AG04450 (cell line): ENCODE measurements at places on chromosomes 16 and 17. TPM values are rescaled to one million over a fixed set of nuclear protein-coding genes. Genes with fewer than 3 reads are reported as not detected.
A peak's percentile ranks its signal among the peaks of the same experiment; 100 is the strongest.

GRCh38 chr17:78885956-78886355 is 17.0 kb downstream of the CEP295NL start:
- no peak for DNase-seq

DNA sequence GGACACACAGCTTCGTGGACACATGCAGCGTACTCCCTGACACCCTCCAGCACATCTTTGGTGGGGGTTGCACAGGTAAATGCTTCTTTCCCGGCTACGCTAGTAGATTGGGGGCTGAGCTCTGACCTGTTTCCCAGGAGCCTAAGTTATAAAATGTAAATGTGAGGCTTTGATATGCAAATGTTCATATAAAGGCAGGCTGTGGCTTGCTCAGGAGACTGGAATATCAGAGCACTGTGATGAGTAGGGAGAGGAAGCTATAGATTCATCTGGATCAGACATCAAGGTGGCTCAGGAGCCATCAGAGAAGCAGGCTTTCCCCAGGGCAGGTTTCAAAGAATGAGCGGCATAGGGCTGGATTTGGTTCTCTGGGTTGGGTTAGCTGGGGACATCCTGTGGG is 3.4 kb upstream of the ETV4 start:
- DNase-seq = no peak

DNA sequence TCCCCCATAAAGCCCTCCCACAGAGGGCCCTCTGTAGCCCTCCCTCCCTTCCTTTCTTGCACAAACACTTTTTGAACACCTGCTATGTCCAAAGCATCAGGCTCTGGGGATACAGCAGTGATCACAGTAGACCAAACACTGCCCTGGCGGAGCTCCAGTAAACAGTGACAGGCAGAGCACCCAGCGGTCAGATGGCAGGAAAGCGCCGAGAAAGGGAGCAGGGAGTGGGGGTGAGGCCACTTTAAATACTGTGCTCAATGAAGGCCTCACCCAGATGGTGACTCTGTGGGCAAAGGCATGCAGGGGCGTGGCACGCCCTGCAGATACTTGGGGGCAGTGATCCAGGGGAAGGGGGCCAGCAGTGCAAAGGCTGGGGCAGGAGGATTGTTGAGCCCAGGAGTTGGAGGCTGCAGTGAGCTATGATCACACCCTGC is 7.6 kb downstream of the PRR29 start:
- no peak for DNase-seq

Gene FSCN2
- 0.26 and 0.41 TPM in 2 replicates for polyA plus RNA-seq

GRCh38 chr16:66409156-66409555 is 17.9 kb upstream of the BEAN1 start:
- no peak for DNase-seq

DNA sequence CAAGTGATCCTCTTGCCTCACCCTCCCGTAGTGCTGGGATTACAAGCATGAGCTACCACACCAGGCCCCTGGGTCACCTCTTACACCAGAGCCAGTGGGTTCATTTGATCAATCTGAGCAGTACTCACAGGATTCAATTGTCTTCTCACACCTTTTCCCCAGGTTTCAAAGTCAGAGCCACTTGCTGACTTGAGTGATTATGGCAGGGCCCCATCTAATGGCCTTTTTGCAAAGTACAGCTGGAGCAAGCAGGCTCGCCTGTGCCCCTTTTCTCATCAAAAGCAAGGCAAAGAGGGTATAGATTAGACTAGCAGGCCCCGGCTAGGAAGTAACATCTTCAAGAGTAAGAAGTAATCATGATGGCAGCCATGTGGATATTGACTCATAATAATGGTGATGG is 114.8 kb upstream of the NOL11 start:
- DNase-seq = no peak

Gene RANBP10
- 11.3 and 11.7 TPM in 2 replicates for polyA plus RNA-seq

Gene GAS2L2
- polyA plus RNA-seq = not detected in 2 replicates

Gene SP6
- polyA plus RNA-seq = 0.04 and 0.05 TPM in 2 replicates

GRCh38 chr16:10682604-10683003 is 12.1 kb downstream of the TEKT5 start:
- no peak for DNase-seq

DNA sequence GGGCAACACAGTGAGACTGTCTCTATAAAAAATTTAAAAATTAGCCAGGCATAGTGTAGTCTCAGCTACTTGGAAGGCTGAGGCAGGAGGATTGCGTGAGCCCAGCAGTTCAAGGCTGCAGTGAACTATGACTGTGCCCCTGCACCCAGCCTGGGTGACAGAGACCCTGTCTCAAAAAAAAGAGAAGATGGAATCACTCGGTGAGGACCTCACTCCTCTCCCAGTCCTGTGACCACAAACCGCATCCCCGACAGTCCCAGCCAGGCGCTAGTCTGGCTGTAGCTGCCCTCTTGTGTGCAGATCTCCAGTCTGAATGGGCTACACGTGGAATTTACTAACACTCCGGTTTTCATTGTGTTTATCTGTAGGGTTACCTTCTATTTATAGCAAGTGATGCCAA is 11.1 kb downstream of the DEXI start:
- DNase-seq = no peak

DNA sequence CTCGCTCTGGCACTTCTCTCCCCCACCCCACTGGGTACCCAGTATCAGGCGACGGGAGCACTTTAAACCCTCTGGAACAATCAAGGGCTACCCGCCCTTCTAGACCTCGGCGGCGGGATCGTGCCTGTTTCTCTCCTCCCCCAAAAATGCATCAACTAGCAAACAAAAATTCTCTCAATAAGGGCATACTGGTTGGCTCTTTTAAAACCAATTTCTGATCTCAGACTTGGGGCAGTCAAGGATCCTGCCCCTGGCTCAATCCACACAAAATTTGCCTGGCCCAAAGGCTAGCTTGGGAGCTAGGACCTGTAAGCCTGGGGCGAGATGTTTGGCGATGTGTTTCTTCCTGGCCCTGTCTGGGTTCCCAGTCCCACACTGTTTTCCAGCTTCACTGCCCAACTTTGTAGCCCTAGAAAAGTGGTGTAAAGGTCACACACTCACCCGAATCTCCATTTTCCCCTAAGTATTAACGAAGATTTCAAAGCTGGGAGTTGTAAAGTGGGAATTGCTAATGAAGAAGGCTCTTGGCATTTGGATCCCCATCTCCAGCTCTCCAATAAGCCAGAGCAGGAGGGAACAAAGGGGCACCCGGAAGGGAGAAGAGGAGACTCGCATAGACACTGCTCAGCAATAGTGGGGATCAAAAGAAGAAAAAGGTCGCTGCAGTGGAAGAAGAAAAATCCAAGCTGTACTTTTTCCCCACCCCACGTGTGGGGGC is 14.4 kb upstream of the HOXB2 start:
- no peak for DNase-seq

GRCh38 chr17:72008236-72008876 is 112.5 kb upstream of the SOX9 start:
- no peak for DNase-seq

- DNase-seq = peak; percentile 92
Observed at GRCh38 chr16:10944249-10945064, at the start of gene CLEC16A. CLEC16A (plus strand) TSS chr16:10944564; CDS start chr16:10944718, 154 bp downstream.

Gene PTX4
- not detected in 2 replicates for polyA plus RNA-seq

- peak; percentile 66 for DNase-seq
Observed at GRCh38 chr16:3305109-3306068, at the start of the genes TIGD7 and ZNF75A. TIGD7 (minus strand) TSS chr16:3305430; CDS start chr16:3300614, 4,816 bp downstream. ZNF75A (plus strand) TSS chr16:3305497; CDS start chr16:3308429, 2,932 bp downstream.

Gene PLK1
- 10.7 and 11.6 TPM in 2 replicates for polyA plus RNA-seq

- no peak for DNase-seq
Observed at GRCh38 chr16:75580-76501, 2.2 kb upstream of the MPG start.

DNA sequence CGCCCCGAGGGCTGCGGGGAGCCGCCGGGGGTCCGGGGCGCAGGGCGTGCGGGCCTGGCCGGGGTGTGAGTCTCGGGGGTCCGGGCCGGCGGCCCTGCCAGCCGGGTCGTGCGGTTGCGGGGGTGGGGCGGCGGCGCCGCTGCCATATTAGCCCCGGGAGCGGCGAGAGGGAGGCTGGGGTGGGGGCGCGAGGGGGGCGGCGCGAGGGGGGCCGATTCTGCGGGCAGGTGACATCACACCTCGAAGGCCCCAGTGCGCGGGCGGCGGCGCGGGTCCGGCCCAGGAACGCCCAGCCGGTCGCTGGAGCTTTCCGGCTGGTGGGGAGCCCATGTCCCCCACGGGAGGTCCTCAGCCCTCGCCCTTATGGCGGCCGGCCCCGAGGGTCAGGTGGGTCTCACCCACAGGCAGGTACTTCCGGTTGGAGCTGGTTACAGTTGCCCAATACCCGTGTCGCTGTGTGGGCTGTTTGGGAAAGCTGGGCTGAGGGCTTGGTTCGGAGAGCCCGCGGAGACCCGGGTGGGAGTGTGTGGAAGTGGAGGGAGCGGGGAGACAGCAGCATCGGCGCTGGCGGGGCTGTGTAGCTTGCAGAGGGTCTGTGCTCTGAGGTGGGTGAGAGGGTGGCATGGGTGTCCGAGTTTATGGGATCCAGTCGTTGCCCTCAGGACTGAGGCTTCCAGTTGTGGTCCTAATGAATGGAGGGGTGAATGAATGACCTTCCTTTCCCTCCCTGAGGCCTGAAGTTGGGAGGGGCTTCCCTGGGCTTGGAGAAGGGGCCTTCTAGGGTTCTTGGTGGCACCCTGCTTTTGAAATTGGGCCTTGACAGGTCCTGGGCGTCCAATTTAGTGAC is 804 bp downstream of the ATP6V0C start:
- DNase-seq = no peak

DNA sequence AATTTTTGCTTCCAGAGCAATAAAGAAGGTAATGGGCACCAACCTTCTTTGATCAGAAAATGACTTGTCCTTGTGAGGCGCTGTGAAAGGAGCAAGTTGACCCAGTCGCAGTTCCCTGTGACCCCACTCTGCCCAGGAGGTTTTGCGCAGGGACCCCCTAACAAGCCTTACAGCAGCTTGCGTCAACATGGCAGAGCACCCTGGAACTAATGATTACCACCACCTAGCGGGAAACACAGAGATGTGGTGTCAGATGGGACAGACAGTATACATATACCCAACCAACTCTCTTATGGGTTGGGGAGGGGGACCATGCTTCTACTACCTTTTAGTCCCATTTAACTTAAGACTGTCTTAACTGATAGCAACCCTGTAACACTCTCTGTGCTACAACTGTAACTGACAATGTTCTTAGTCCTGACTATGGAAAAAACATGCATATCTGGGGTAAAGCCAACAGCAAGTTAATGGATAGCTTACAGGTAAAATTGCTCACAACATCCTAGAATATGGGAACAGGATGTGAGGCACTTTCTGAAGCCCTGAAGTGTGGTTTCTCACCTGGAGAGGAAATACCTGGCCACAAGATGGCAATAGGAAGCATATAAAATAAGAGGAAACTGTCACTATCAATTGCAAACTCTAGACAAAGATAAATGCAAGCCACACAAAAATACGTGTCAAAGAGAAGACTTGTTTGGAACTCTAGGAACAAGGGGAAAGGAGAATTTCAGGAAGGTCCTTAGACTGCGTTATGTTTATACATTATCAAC is 3.0 kb downstream of the KARS1 start:
- no peak for DNase-seq

DNA sequence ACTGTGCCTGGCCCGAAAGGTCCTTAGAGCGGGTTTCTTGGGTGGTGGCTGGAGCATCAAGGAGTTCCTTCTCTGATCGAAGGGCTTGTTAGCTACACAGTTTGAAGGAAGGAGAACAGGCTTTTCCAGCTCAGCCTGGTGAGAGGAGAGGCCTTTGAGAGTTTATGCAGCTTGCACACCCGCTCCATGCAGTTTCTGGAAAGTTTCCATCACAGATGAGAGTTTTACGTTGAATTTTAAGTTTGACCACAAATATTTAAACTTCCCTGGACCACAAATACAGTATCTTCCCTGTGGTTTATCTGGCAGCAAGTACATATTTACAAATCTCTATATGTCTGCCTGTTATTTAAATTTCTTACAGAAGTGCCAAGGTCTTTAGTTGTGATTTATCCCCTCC is 56.8 kb downstream of the HIC1 start:
- peak; percentile 96 for DNase-seq

DNA sequence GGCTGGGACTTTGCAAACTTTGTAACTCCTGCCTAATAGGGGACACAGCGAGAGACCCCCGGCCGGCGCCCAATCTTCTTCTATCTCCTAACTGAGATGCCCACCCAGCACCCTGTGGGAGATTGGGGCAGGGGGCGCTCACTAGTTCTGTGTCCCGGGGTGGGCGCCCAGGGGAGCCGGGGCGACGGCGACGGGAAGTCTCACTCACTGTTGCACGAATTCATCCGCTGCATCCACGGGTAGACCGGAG is 3.9 kb upstream of the HOXB5 start:
- no peak for DNase-seq

Gene SCNN1G
- polyA plus RNA-seq = not detected in 2 replicates

Gene GLIS2
- polyA plus RNA-seq = 2.2 and 2.9 TPM in 2 replicates

DNA sequence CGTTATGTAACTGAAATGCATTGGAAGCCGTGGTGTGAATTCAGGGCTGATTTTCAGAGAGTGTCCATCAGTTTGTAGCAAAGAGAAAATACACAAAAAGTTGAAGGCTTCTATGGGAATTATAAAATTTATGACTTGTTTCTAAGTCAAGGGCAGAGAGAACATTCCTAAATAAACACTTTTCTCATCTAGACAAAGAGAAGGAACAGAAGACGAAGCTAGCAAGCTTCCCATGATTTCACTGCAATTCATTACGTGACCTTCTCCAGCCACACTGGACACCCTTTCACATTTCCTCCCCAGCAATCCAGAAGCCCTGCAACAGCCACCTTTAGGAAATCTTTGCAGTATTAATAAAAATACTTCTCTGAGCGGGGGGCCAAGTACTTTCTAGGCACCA is 67.8 kb downstream of the TMEM100 start:
- no peak for DNase-seq

Gene PRAC2
- not detected in 2 replicates for polyA plus RNA-seq

DNA sequence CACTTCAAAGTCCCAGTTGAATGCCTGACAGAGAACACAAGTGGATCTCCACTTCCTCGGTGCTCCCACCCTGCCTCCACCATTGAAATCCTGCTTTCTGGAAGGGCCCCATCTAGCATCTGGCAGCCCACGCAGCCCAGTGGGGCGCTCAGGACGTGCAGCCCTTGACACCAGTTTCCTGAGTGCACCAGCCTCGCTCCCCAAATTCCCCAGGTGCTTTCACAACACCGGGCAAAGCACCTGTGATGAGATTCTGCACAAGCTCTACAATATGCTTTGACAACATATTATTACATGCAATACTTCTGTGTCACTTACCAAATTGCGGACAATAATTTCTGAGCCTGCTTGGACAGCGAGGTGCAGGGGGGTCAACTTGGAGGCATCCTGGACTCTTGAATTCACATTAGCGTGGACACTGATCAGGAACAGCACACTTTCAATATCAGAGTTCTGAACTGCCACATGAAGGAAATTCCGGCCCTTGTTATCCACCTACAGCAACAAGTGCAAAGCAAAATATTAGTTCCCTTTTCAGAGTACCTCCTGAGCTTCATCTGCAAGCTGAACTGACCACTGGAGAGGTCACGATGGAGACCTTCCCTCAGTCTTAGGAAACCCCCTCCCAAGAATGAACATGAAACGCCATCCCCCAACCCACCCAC is 33.9 kb downstream of the CYB5D2 start:
- DNase-seq = no peak

DNA sequence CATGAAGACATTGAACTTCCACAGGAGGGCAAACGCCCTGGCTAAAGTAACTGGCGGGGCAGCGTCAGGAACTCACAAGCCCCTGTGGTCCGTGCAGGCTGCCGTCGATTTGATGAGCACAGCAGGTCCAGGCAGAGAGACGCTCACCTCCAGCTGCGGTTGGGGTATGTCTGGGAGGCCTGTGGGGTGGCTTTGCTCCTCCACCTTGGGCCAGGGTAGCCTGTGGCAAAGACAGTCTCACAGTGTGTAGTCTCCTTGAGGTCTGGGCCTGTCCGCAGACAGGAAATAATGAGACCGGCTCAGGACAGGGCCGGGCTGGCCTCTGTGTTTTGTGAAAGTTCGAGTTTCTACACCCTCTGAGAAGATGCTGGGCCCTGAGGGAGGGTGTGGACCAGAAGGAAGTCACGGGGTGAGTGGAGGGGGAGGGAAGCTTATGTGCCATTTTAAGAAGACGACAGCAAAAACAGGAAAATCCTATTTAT is 103.3 kb downstream of the METRNL start:
- DNase-seq = no peak
